ENCODE measurements at places on chromosomes 4 and X.

DNA sequence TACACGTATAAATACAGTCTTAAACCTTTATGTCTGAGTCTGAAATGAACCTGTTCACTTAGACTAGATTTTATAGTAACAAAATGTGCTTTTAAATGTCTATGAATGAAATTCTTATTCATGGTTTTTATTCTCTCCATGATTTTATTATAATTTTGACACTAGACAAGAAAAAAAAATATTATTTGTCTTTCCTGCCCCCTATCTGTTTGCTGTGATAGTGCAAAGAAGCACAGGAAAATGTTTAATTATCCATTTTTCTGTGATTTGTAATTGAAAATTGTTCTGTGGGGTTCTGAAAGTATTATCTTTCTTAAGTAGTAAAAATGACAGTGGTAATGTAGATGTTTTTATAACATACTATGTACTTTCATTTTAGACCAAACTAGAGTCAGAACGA, 52.0 kb downstream of the INTS6L start:
- DNase-seq: no peak

DNA sequence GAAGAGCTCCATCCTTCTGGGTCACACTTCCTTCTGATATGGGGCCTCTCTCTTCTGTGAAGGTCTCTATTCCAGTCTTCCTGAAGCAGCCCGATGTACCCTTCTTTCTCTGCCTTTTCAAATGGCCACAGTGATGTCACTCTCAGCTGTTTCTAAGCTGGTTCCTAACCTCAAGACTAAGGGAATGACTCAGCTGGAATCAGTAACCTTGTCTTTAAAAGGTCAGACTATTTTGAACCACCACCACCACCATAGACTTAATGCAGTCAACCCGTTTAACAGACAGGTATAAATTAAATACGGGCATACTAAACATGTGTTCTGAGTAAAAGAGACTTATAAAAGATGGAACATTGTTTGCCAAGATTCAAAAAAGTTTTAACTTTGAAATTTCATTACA, 121.0 kb downstream of the PPA2 start:
- no peak for DNase-seq

DNA sequence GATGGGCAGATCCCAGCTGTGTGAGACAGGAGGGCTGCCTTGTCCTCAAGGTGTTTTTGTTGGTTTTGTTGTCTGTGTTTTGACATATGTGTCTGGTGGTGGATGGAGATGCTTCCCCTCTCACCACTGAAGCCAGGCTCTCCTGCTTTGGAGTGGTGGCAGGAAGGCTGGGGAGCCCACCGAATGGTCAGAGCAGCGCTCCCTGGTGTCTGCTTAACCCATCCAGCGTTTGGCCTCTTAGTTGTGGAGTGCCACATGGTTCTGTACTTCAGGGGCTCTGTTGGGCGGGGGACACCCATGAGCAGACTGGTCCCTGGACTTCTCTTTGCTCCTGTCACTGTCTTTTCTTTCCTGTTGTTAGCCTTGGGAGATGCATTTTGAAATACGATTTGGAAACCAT, 51.9 kb downstream of the DLG3 start:
- DNase-seq: no peak

DNA sequence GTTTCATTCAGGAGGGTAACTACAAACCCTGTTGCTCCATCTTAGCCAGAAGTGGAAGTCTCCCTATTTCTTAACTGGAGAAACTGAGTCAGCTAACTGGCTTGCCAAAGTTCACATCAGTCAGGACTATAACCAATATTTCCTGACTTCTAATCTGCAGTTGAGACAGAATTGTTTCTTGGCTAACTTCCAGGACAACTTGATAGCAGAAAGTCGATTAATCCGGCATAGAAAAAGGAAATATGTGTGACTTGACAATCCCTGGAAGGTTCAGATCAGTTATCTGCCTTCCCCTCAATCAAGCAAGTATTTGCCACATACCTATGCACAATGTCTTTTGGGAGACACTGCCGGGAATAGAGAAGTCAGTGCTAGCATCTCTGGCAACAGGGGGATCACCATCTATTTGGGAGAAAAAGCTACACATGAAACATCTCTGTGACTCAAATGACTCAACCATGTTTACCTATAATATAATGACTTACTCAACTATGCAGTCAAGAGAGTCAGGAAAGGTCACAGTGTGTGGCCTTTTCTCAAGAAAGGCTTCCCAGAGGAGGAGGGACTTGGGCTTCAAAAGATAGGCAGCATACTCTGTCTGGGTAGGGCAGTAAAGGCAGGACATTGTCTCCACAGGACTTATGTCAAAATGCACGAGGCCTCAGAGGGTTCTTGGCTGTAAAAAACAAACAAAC, 12.4 kb upstream of the LONRF3 start:
- DNase-seq: no peak

DNA sequence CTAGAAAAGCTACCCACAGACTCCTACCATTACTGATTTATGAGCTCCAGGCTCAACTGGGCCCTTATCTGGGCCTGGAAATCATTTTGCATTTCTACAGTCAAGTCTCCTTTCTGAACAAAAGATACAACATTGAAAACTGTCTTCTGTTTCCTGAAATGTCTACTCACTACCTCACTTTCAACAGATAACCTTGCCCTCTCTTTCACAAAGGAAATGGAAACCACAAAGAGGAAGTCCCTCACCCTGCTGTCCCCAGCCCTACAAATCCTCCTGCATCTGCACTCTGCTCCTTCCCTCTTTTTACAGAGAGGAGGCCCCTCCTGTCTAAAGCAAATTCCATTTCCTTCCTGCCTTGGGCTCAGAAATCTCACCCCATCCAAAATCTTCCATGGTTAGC, 24.8 kb upstream of the CYBB start:
- no peak for DNase-seq

DNA sequence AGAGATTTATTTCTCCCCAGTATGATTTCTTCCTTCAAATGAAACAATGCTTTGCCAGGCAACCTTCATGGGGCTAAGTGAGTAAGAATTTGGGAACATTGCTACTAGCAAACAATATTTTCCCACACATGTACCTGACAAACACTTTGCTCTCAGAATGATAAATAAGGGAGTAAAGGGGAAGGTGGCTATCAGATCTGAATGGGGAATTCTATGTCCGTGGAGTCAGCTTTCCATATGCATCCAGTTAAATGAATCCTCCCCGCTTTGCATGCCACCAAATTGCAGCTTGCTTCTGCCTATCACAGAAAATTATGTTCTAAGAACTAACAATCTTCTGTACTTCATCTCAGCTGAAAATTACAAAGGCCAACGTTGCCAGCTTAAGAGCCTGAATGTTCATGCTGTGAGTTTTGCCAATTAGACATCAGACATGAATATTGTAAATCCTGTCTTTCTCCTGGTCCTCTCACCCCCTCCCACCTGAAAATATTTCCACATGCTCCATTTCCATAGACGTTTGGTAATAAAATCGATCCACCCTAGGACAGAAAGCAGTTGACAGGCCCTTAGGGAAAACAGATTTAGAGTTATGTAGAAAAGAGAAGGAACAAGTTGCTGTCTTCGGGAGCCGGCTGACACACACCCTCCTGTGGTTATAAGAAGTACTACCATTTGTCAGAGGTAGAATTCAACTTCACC, 6.3 kb downstream of the MEPE start:
- DNase-seq: no peak

DNA sequence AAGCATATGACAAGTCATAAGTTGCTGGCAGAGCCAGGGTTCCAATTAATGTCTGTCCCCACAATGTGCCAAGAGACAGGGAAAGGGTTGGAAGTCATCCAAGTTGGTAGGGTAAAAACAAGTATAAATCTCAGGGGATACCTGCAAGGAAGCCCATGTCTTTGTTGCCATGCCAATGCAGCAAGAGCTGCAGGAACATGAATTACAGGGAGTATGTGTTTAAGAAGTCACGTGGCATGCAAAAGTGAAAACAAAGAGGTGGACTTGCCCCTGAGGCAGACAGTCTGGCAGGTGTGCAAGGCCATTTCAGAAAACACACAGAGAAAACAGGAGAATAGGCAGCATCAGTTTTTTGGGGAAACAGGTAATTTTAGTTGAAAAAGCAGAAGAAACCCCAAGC, 29.4 kb downstream of the C4orf51 start:
- DNase-seq: no peak

GRCh38 chr4:73675623-73676022, 55.4 kb upstream of the RASSF6 start:
- no peak for DNase-seq

DNA sequence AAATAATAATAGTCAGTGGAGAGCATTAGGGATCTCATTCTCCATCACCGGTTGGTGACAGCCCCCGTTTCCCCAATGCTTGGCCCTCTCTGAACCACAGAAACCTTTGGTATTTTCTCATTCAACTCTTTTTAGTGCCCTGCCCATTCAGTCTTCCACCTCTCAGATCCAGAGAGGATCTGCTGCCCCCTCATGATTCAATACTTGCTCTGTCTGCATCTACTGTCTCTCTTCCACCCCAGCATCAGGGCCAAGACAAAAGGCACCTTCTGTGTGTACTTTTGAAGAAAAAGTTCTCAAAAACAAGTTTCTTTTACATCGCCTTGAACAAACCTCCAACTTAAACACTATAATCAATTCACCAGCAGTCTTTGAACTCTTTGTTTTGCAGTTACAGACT, 19.3 kb downstream of the CLTRN start:
- DNase-seq: no peak

DNA sequence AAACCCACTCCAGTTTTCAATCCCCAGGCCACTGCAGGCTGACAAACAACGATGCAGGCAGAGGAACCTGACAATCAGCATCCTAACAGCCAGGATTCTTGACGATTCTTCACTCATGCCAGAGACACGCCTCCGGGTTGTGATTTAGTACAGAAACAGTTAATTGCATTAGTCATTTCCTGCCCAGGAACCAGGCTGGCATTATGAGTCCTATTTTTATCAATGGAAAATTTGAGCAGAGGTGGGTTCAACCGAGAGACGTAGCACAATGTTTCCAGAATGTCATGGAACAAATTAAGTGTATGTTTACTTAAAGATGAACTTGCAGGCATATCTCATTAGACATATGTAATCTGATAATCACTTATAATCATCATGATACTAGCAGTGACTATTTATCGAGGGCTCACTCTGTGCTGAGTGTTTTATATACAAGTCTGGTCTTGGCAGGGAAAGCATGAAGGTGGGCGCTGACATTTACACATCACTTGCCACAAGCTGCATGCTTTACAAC, 159.7 kb downstream of the NSUN7 start:
- peak; percentile 36 for DNase-seq

DNA sequence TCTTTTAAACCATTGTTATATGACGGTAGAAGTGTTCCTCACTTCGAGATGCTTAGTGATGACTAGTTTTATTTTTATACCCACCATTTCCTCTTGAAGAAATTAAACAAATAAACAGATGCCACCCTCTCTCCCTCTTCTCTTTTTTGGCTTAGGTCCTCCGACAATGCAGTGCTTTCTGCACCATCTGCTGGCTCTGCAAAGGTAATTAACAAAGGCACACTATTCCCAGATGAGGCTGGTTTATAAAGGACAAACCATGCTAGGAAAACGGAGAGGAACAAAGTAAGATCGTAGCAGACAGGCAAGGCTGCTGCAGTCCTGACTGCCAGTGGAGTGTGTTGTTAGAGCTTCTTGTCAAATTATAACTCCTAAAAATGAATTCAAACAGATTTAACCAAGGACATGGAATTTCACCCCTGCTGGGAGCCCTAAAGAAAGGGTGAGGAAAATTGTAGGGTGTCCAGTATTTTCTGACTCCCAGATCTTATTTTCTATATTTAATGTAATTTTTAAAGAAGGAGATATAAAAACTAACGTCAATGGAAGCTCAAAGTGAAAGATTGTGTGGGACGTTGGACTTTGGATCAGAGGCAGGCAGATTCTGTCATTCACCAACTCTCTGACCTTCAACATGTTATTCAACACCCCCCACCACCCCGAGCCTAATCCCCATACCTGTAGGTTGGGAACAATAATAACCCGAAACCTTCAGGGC, 142.1 kb downstream of the CPEB2 start:
- DNase-seq: no peak

DNA sequence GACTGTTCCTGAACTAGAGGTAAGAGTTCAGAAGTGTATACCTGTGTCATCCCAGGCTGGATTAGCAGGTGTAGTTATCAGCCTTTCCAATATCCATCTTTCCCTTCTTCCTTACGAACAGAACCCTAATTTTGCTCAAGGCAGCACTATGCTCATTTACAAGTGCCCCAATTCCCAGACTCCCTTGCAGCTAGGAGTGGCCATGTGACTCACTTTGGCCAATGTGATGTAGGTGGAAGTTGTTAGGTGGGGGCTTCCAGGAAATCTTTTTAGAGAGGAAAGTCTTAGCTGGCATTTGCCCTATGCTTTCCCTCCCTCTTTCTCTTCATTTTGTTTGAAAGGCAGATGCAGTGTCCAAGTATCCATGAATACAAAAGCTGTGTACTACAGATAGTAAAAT, 34.8 kb downstream of the HOPX start:
- DNase-seq: no peak

DNA sequence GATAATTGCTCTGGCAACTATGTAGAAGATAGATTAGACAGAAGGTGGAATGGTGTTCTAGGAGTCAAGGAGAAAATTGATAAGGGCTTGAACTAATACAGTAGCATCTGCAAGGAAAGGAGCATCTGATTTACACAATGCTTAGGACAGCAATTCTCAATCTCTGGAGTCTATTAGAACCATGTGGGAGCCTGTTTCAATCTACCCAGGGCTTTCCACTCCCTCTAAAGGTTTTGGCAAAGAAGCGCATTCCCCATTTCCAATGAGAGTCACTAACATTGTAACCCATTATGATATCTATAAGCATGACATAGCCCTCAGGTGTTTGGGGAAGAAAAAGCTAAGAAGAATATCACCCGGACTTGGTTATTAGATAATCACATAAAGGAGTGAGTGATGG, 168.2 kb downstream of the COL25A1 start:
- no peak for DNase-seq

- no peak for DNase-seq
These were observed 68.0 kb downstream of the RGS12 start for GRCh38 chr4:3360777-3361176.

DNA sequence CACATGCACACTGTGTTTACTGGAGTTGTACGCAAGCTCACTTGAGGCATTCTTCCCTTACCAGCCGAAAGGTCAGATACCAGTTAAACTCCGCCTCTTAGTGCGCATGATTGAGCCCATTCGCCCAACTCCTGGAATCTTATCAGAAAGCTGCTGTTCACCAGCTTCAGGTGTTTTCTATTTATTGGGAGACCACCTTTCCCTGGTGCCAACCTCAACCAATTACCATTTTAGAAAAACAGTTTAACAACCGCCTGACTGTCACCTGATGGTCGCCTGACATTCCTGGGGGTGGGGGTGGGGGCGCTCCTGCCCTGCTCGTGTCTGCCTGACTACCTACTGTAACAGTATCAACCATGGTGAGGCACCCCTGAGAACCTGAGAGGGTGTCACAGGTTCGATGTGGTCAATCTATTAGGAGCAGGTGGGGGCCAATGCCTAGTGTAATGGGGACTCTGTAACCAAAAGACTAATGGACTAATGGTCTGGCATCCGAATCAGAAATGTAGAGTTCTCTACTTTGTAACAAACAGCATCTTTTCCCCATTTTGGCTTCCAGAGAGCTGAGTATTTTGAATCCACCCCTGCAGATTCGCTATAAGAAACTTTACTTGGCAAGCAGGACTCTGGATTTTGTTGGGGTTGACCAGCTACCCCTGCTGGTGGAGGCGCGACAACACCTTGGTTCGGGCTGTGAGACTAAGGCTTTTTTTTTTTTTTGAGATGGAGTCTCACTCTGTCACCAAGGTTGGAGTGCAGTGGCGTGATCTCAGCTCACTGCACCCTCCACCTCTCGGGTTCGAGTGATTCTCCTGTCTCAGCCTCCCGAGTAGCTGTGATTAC, 58.2 kb upstream of the ZNF157 start:
- DNase-seq: peak; percentile 40

Measured in stimulated activated CD4-positive, alpha-beta T cell treated with anti-CD3 and anti-CD28 coated beads, Interleukin-4, amount 100 ng/mL, for 1 hour (primary cell).